ENCODE measurements at places on chromosomes 11 and 22.
A peak's percentile ranks its signal among the peaks of the same experiment; 100 is the strongest.

DNA sequence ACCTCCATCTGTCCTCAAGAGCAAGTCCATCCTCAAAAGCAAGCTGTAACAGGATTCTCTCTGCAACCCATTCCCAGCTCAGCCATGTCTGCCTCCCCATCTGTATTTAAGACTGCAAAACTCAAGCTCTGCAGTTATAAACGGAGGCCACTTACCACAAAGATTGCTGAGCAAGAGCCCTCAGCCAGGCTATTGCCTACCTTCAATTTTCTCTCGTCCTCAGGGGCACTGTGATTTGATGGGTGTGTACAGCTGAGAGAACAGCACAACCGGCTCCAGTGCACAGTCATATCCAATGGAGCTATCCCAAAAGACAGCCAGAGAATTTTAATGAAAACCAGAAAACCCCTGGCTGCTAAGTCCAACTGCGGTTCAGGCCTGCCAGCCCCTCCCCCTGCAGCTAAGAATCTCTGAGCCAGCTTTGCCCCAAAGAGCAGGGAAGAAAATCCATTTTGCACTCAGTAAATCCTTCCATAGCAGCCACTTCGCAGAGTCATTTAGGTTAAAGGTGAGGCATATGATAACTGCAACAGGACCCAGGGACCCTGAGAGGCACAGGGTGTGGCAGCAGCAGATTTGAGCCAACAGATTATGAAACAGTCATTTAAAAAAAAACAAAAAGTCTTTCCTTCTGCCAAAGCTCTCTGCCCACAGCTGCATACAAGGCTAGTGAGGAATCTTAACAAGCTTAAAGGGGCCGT, 37.6 kb downstream of the RAB30 start:
- peak; percentile 34 for DNase-seq

DNA sequence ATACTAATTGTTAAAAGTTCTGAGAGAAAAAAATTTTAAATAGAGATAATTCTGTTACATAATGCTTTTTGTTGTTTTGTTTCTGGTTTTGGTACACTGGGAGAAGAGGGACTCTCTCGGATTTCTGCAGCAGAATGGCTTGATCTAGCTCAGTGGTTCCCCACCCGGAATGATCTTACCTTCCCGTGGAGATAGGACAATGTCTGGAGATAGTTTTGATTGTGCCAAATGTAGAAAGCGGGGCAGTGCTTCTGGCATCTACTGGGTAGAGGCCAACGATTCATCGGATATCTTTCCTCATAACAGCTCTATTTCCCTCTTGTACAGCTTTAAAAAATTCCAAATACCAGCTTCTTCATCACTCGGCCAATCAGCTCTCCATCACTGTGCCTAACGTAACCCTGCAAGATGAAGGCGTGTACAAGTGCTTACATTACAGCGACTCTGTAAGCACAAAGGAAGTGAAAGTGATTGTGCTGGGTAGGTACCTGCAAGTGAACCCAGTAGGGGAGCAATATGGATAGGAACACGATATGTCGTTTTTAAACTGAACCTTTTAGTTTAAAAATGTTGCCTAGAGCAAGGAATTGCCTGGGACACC, 13.2 kb downstream of the CRTAM start:
- no peak for DNase-seq

DNA sequence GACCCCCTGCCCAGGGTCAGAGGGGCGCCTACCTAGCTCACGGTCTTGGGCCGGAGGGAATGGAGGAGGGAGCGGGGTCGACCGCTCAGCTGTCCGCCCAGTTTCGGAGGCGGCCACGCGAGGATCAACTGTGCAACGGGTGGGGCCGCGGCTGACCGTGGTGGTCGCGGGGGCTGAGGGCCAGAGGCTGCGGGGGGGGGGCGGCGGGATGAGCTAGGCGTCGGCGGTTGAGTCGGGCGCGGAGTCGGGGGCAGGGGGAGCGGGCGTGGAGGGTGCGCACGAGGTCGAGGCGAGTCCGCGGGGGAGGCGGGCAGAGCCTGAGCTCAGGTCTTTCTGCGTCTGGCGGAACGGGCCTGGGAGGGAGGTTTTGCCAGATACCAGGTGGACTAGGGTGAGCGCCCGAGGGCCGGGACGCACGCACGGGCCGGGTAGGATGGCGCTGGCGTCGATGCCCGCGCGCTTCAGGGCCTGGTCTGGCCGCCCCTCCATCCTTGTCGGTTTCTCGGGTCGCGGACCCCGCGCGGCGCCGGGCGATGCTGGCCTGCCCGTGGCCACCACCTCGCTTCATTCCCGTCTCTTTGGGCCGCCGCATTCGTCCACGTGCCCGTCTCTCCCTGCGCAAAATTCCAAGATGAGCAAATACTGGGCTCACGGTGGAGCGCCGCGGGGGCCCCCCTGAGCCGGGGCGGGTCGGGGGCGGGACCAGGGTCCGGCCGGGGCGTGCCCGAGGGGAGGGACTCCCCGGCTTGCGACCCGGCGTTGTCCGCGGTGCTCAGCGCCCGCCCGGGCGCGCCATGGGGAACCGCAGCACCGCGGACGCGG, at the start of gene DRD4:
TSS of gene DRD4 (plus strand) at position 759 of the 822 bp plus-strand sequence. CDS start at position 795, 36 bp downstream.
- no peak for DNase-seq

GRCh38 chr11:81039916-81040524, 1599.2 kb upstream of the TENM4 start:
- DNase-seq = no peak
